ENCODE measurements at places on chromosomes 6 and 20.

GRCh38 chr20:24675651-24676352 is 206.4 kb downstream of the SYNDIG1 start:
- DNase-seq = no peak

DNA sequence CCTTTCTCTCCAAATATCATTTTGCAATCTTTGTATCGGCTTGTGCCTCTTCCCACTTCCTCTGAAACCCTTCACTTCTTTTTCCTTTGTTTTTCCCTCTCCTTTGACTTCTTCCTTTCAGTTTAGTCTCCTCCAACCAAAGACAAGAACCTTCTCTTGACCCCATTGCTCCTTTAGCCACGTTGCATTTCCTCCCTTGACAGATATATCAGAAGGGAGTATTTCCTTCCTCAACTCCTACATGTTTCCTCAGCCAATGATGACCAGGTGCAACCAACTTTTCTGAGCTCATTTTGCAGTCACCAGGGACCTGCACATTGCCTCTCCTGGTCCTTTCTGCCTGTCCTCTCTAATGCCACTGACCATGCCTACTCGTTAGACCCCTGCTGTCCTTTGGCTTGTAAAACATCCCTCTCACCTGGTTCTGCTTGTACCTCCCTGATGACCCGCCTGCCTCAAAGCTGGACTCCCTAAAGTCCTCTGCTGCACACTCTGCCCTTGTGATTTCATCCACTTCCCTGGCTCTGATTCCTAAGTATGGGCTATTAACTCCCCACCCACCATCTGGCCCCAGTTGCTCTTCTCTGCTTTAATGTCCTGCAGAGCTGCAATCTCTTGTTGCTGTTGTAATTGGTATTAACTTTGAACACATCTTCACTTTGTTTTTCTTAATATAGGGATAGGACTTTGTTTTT is 27.4 kb downstream of the SLC22A16 start:
- no peak for DNase-seq

DNA sequence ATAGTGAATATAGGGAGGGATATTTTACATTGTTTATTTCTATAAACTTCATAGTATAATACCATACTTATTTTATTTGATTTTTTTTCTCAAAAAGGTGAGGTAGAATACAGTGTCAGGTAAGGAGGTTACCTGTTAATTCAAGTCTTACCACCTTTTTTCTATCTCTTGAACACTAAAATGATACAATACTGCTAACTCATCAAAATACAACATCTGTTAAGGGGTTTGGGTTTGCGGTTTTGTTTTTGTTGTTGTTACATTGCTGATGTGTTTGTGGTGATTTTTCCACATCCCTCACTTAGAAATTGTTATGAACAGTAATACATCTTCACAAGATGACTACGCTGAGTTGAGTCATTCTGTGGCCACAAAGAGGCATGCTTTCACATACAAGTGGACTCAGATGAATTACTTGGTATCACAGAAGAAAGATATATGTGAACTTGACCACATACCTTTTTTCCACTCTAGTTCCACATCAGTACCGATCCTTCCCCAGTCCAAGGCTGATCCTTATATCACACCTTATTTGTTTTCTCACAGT is 139.4 kb upstream of the ID4 start:
- no peak for DNase-seq

- DNase-seq = no peak
Observed at GRCh38 chr20:22805219-22805618, 220.8 kb upstream of the FOXA2 start.

GRCh38 chr6:24720131-24720603 is 1.2 kb upstream of the C6orf62 start:
- DNase-seq = no peak

GRCh38 chr20:9483131-9483530 is 31.3 kb upstream of the LAMP5 start:
- no peak for DNase-seq

DNA sequence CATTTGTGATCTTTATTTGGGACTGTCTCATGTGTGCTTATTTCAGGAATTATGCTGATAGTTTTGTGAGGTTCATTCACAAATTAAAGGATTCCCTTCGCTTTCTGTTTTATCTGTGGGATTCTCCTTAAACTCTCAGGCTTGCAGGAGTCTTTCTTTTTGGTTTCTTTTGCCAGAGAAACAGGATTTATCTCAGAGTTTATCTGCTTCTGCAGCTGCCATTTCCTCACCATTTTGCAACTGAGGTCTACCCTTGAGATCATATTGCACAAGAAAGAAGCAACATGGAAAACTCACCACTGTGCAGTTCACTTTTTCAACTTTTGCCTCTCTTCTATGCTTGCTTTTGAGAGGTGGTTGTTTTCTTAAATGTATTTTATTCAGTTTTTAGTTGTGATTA is 201.0 kb downstream of the PRL start:
- no peak for DNase-seq

DNA sequence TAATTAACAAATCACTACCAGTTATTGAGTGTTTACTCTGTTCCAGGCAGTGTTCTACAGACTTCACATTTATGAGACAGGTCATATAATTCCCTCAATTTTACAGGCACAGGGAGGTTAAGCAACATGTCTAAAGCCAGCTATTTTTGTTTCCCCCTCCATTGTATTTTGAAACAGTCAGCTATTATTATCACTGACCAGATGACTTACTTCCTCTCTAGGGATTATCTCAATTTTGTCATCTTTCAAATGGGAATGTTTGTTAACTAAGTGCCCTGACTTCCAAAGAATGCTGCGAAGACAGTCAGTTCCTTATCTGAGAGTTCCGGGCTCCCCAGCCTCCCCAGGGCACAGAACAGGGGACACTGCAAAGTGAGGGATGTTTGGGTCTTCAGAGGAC is 5.6 kb upstream of the CNPY3 start:
- no peak for DNase-seq

DNA sequence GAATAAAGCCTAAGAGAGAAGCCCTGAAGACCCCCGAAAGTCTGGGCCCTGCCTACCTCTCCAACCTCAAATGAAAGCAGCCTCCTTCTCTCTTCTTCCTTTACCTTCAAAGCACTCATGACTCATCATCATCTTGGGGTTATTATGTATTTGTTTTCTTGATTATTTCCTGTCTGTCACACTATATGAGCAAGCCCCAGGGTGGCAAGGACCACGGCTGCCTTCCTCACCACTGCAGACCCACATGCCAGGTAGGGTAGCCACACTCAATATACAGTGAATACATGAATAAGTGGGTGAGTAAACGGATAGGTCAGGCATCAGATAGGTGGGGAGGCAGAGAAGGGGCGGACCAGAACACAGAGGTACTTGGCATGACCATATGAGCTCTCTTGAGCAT is 8.8 kb downstream of the WFDC3 start:
- DNase-seq = no peak

DNA sequence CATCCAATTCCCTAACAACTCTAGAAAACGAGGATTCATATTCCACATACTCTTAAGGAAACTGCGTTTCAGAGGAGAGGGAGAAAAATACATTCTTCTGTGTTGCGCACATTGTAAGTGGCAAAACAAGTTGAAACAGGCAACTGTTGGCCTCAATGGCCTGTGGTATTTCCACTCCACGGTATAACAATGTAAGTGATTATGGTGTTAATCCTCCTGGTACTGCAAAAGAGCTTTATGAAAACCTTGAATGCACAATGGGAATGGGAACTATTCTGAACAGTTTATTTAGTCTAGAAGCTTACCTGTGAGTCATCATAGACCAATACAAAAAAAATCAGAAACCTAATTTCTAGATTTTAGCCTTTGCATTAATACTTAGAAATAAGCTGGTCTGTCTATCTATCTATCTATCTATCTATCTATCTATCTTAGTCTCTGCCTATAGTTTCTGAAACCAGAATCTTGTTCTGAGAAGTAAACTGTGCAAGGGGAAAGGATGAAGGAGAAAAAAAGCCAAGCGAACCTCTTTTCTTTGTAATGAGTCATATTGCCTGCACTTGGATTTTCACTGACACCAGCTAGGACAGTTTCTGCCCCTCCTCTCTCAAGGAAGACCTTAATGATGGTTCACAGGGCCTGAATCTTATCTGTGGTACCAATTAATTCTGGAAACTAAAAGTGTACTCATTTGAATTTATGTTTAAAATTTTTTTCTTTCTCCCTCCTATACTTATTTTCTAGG is 101.5 kb downstream of the RNF144B start:
- no peak for DNase-seq

DNA sequence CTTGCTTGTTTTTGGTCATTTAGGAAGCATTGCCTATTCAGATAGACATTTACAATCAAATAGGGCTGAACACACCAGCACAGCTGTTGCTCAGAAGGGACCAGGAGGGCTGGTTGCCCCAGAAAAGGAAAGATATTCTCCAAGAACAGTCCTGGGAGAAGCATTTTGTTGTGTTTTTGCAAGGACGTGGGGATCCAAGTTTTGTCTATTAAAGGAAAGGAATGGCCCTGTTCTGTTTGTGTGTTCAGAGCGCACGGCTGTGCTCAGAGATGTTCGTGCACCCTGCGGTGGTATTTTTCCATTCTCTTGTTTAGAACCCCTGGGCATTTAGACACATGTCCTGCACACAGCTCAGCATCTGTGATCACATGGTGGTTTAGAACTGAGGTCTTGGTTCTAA is 82.5 kb downstream of the TXNDC5 start:
- DNase-seq = no peak

DNA sequence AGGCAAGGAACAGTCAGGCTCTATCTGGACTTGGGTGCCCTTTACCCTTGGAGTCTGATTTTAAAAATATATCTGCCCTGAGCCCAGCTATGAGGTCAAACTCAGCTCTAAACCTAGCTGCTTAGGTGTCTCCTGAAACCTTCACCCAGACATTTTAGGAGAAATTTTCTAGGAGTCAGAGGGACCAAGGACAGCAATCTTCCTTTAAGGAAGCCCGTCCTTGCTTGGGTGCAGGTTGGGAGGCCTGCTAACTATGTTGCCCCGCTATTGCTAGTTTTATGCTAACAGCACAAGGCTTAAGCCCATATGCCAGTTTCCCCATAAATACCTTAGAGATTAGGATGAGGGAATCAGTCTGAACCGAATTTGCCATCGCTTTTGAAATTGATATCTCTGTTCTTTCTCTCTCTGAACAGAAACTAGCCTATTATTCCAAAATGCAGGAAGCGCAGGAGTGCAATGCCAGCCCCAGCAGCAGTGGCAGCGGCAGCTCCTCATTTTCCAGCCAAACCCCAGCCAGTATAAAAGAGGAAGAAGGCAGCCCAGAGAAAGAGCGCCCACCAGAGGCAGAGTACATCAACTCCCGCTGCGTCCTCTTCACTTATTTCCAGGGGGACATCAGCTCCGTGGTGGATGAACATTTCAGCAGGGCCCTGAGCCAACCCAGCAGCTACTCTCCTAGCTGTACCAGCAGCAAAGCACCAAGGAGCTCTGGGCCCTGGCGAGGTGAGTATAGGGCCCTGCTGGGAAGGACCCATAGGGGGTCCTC is 2.6 kb downstream of the VGLL2 start:
- DNase-seq = no peak

- DNase-seq = no peak
Observed at GRCh38 chr20:54062812-54063280, 7.5 kb downstream of the BCAS1 start.

- DNase-seq = no peak
Observed at GRCh38 chr6:45420083-45420908, 42.6 kb upstream of the SUPT3H start.

- DNase-seq = no peak
Observed at GRCh38 chr6:162533009-162533400, 194.6 kb downstream of the PRKN start.

DNA sequence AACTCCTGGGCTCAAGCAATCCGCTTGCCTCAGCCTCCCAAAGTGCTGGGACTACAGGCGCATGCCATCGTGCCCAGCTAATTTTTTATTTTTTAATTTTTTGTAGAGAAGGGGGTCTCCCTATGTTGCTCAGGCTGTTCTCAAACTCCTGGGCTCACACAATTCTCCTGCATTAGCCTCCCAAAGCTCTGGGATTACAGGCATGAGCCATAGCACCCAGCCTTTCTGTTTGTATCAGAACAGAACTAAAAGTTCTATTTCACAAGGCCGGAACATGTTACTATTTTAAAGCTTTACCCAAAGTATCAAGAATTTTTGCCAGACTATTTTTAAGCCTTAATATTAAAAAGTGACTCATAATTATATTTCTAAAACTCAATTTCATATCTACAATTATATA is 42.4 kb downstream of the NDRG3 start:
- no peak for DNase-seq

DNA sequence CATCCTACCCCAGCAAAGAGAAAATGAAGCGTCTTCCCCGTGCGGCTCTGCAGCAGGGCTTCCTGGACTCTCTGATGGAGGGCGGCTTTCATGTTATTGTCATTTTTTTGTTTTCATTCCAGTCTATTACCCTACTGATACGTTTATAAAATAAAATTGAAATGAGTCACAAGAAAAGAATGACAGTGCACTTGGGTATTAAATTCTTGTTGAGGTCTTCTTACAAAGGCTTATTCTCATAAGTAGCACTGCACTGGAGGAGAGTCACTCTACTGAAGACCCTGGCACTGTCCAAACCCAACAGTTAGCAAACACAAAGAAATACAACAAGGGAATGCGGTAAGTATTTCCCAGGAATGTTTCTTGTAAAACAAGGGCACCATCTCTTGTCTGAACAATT is 379.3 kb downstream of the MAFB start:
- no peak for DNase-seq

DNA sequence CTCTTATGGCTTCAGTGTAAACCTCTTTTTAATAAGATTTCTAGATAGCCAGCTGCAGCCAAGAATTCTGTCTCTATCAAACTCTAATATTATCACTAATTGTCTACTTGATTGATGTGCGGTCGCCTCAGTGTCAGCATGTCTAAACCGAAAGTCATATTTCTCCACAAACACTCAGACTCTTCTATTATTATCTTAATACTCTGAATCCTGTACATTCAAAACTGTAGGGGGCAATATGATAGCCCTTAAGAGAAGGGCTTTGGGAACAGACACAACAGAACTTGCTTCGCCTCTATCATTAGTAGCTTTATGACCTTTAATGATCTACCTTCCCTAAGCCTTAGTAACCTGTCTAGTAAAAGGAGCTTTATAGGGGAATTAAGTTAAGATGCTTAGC is 379.7 kb upstream of the PTCHD4 start:
- no peak for DNase-seq

GRCh38 chr6:159201336-159201735 is 32.1 kb downstream of the FNDC1 start:
- no peak for DNase-seq

DNA sequence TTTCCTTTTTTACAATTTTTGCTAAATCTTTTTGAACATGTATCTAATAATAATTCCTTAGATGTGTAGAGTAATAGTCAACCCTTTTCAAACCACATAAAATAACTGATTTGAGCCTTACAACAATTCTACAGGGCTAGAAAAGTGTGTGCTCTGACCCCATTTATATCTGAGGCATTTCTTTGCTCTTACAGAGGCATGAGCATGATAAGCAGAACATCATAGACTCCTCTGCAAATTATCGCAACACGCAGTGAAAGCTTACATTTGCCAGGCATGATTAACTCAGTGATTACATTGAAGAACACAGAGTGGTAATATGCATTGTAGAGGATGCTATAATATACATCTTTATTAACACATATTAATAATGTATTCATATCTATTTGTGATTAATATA is 120.4 kb downstream of the SIM1 start:
- DNase-seq = no peak

GRCh38 chr6:16230953-16231352 is 7.4 kb upstream of the GMPR start:
- DNase-seq = no peak
